Stimulated activated CD8-positive, alpha-beta memory T cell treated with anti-CD3 and anti-CD28 coated beads, Interleukin-7, amount 100 ng/mL, for 48 hours (primary cell): ENCODE measurements at places on chromosomes 12 and 14.

GRCh38 chr12:104182144-104182543 is 33.4 kb upstream of the TXNRD1 start:
- no peak for DNase-seq

GRCh38 chr12:7758766-7759140 is 6.3 kb upstream of the NANOGNB start:
- DNase-seq, result no peak

- DNase-seq, result no peak
Observed at GRCh38 chr12:124878795-124879516, 15.3 kb upstream of the SCARB1 start.

- no peak for DNase-seq
Observed at GRCh38 chr12:93482721-93483120, 15.4 kb downstream of the MRPL42 start.

DNA sequence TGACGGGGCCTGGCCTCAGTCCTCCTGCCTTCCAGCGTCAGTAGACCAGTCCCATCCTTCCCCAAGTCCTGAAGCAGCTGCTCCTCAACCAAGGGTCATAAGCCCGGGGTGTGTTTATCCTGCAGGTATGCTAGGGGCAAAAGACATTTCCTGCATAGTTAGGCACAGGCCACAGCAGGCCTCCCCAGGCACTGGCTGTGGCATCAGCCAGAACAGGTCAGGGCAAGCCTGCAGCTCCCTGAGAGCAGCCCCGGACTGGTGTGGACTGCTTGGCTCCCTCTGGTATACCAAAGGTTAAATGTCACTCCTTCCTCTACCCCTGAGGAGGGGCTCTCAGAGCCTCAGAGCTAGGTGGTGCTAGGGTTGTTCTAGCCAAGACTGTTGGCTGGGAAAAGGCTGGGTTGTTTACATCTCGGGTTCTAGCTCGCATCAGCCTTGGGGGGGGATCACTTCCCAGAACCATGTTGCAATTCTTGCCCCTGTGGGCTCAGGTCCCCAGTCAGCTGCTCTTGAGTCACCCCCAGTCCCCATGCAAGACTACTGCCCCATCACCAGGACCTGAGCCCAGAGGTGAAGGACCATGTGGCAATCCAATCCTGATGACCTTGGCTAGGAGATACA is 2.9 kb downstream of the MMP14 start:
- no peak for DNase-seq

- DNase-seq, result no peak
Observed at GRCh38 chr12:7096979-7097378, 4.7 kb upstream of the C1R start.

DNA sequence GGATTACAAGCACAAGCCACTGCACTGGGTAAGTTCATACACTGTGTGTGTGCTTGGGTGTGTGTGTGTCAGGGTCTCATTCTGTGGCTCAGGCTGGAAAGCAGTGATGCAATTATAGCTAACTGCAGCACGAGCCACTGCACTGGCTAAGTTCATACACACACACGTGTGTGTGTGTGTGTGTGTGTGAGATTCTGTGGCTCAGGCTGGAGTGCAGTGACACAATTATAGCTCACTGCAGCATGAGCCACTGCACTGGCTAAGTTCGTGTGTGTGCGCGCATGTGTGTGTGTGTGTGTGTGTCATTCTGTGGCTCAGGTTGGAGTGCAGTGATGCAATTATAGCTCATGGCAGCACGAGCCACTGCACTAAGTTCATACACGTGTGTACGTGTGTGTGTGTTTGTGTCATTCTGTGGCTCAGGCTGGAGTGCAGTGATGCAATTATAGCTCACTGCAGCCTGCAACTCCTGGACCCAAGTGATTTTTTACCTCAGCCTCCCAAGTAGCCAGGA is 85.4 kb downstream of the HECTD1 start:
- DNase-seq, result no peak

DNA sequence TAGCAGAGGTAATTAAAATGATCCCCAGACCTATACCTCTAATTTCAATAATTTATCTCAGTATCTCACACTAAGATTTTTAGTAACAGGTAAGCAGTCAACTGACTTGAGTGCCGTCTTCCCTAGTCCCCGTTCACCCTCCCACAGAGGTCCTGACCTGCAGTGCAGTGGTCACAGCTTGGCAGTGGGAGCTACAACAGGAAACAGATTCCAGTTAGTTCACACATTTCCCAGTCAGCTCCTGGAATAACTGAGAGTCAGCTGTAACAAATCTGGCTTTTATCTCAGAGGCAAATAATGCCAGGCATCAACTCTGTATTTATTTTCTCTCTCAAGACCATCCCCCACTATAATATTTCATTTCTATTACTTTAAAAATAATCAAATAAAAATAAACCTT is 308.2 kb downstream of the ATP23 start:
- no peak for DNase-seq

DNA sequence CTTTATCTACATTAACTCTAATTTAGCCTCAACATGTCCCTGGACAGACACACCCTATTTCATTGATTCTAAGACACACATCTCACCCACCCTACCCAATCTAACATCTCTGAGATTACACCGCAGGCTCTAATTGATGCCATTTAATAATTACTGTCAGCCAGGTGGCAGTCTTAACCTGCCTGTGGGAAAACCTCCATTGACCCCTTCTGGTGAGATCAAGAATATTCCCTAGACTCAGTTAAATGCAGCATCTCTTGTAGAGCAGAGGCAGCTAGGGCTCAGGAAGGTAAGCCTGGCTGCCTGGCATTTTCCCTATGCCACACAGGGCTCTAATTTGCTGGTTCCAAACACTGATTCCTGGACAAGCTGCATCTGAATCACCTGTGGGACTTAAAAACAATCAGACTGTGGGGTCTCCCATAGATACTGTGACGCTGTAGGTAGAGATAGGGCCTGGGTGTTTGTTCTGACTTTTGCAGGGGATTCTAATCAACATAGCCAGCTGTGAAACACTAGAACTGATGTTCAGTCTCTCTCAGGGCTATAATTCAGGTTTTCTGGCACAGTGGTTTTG is 14.3 kb downstream of the MCRS1 start:
- DNase-seq, result no peak

DNA sequence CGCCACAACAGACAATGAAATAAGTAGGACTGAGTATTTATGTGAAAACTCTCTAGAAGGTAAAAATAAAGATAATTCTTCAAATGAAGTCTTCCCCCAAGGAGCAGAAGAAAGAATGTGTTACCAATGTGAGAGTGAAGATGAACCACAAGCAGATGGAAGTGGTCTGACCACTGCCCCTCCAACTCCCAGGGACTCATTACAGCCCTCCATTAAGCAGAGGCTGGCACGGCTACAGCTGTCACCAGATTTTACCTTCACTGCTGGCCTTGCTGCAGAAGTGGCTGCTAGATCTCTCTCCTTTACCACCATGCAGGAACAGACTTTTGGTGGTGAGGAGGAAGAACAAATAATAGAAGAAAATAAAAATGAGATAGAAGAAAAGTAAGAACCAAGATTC is 82.7 kb downstream of the VEZT start:
- no peak for DNase-seq

- DNase-seq, result no peak
Observed at GRCh38 chr12:103880299-103881142, 39.5 kb upstream of the NT5DC3 start.

GRCh38 chr12:49309386-49309785 is 13.7 kb upstream of the TROAP start:
- no peak for DNase-seq

DNA sequence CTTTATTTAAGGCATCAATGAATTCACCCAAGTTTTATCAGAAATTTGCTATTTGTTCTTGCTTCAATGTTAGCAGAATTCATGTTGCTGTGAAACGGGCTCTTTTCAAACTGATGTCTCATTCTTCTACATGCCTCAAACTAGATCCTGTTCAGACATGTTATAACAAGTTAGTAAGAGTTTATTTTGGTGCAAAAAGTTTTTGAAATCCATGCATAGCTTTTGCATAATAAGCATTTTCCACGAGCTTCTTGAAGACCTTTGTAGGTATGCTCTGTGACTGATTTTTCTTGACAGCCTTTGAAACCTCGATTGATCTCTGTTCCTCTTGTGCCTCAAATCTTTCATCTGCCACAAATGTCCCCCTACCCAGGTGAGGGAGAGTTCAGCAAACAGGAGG is 275.2 kb downstream of the FOXN3 start:
- no peak for DNase-seq

DNA sequence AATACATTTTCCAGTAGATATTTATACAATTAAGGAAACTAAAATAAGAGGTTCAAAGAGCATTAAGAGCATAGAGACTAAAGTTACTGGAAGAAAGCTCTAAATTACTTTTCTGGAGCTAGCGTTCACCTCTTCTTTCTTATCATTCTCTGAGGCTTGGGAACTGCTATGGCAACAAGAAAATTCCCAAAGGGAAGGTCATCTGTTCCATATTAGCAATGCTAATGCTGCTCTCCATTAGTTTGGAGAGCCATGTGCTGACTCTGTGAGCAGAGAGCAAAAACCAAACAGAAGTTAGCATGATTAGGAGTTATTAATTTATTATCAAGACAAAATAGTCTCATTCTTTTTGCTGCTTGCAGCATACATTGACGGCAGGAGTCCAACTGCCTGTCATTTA is 143.1 kb upstream of the SLC16A7 start:
- DNase-seq, result no peak

DNA sequence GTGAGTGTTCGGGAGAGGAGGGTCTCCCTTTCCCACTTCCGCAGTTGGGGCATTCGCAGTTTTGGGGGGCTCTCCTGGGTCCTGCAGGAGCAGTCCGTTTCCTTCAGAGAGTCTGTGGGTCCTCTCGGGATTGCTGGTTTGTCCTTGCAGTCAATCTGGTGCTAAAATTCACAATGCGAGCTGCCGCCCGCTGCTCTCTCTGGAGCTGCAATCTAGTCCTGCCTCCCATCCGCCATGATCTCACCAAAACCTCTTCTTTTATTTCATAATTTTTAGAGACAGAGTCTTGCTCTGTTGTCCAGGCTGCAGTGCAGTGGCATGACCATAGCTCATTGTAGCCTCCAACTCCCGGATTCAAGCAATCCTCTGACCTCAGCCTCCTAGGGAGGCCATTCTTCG is 22.5 kb downstream of the RNFT2 start:
- no peak for DNase-seq

DNA sequence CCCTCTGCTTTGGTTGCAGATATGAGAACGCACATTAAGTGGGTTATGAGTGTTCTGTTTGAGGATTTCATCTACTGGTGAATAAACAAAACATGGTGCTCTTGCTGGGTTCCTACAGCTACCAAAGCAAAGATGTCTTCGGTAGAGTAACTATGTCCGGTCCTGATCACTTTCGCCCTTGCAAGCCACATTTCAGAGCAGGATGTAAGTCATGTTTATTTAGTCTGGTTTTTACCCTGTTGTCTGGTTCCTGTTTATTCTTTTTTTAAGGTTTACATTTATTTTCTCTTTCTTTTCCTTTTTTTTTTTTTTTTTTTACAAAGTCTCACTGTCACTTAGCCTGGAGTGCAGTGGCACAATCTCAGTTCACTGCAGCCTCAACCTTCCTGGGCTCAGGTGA is 99.2 kb downstream of the VEZT start:
- DNase-seq, result no peak

GRCh38 chr12:85036234-85036707 is at the start of the genes LRRIQ1 and TSPAN19:
TSS of gene LRRIQ1 (plus strand) at chr12:85036351. CDS start at chr12:85038177, 1,826 bp downstream.
TSS of gene TSPAN19 (minus strand) at chr12:85036277. CDS start at chr12:85029946, 6,331 bp downstream.
- peak; percentile 13 for DNase-seq

DNA sequence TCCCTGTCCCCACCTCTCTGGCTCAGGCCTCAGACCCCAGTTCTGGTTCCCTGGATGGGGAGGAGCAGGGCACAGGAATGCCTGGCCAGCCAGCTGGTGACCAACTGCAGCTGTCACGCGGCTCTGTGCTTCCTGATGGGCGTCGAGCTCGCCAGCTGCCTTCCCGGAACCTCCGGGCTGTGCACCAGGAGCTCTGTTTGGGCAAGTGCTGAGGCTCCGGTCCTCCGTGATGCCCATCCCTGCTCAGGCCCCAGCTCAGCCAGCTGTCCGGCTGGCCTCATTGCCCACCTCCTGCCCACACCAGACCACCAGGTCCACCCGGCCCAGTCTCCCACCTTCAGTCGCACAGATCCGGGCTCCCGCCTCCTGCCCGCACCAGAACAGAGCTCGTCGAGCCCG is 4.8 kb downstream of the IFFO1 start:
- DNase-seq, result no peak

GRCh38 chr12:65567820-65568219 is 256.5 kb upstream of the HMGA2 start:
- no peak for DNase-seq

- DNase-seq, result no peak
Observed at GRCh38 chr12:51593539-51593938, 2.5 kb downstream of the SCN8A start.

DNA sequence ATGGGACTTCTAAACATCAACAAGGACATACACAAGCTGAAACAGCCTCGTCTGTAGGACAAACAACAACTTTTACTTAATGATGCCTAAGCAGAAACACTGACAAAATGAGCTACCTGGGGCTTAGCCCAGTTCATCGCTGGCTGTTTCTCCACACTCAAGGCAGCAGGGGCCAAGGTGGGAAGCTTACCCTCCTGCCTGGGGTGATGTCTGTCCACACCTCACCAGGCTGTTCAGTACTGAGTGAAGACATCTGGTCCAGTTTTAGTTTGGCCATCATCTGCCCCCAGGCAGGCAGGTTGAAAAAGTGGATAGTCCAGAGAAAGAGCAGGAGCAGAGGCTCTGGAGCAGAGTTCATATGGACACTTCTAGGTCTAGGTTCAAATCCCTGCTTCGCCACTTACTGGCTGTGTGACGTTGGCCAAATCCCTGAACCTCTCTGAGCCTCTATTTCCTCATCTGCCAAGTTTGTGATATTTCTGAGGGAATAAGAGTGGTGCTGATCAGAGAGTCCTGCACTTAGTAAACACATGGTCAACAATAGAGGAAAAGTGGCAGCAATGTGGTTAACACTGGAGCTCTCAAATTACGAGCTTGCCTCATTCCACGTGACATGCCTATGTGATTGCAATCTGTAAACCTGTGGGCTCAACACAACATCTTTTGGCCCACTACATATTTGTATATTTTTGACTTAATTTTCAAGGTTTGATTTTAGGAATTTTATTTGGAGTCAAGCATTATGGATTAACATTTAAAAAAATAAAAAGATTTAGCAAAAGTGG is 720.1 kb upstream of the TMEM132C start:
- no peak for DNase-seq

GRCh38 chr12:131138638-131139362 is 185.1 kb downstream of the ADGRD1 start:
- DNase-seq, result no peak

DNA sequence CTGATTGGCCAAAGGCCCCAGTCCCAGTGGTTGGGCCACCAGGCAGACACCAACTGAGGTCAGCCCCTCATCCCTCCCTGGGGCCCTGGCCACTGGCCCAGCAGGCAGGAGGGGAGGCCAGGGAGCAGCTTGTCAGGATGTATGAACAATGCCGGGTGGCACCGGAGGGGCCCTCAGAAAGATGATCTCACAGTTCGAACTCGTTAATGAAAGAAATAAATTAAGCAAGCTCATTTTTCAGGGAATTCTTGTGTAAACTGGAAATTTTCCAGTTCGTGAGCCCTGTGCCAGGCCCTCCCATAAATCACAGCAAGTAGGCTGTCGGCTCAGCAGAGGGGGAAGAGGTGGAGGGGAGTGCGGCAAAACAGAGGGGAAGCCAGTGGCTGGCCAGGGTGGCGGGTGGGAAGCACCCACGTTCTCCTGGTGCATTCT is 177.0 kb upstream of the VASH1 start:
- no peak for DNase-seq
